PC-3 (cell line): ENCODE measurements at places on chromosomes 6 and 20. TPM values are rescaled to one million over a fixed set of nuclear protein-coding genes. Genes with fewer than 3 reads are reported as not detected.

DNA sequence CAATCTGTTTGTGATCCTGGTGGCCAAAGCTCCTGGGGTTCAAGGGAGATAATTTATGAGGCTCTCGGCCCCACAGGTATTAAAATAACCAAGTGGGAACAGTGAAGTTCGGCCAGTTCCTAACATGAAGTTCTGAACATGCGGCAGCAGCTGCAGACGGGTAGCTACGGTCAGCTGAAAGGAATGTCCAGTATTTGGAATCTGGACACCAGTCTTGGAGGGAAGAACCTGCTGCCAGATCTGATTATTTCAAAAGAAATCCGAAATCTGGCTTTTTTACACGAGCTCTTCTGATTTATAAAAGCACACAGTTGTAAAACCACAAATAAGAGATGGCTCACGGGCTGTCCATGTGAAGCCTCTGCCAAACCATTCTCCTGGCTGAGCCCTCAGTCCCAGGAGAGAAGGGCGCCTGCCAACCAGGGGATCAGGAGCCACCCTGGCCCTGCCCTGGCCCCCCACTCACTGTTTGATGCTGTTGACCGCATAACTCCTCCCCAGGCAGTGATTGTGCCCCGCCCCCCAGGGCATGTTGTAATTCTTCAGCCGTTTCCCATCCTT is 28.2 kb upstream of the KCNB1 start:
- H3K27me3 ChIP-seq, result peaks cover 85% of the 10 kb centered on the region
- H3K27ac ChIP-seq, result no peak overlapping the region
- H3K4me1 ChIP-seq, result peaks cover 6% of the 10 kb centered on the region; the same call in 1 of the 2 replicates
- no peak overlapping the region for H3K4me3 ChIP-seq

DNA sequence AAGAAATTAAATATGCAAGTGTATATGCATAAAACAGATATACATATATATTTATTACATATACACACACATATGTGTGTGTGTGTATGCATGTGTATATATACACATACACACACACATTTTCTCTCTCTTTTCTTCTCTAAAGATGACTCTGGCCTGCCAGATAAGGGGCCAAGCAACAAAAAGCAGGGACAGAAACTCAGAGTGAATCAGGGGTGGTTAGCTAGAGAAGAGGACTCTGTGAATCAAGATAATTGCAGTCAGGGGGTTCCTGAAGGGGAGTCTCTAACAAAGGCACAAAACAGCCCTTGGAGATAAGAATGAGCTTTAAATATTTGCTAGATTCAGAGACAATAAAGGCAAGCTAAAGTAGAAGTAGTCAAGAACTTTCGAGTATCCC is 650.5 kb downstream of the UTRN start:
- no peak overlapping the region for H3K4me3 ChIP-seq
- H3K27me3 ChIP-seq, result no peaks in the 10 kb centered on the region
- DNase-seq, result no peak
- no peaks in the 10 kb centered on the region for H3K36me3 ChIP-seq
- no peak overlapping the region for H3K27ac ChIP-seq
- no peaks in the 10 kb centered on the region for H3K4me1 ChIP-seq

DNA sequence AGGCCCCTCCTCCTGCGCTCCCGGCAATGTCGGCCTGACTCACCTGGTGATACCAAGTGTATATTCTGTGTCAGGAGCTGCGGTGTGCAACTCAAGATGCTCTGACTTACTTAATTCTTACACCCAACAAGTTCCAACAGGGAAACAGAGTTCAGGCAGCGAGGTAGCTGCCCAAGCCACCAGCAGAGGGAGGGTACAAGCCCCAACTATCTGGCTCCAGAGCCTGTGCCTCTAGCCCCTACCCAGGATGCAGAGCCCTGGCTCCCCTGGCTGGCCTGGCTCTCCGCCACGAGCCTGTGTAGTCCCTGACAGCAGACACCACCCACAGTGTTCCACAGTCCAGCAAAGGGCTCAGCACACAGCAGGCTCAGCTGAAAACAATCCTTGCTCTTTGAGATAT is 34.9 kb downstream of the C20orf203 start:
- H3K27ac ChIP-seq, result no peak overlapping the region
- DNase-seq, result no peak
- no peaks in the 10 kb centered on the region for H3K36me3 ChIP-seq
- H3K4me1 ChIP-seq, result no peaks in the 10 kb centered on the region

The TMEM217 gene
- 2.2 and 2.4 TPM in 2 replicates for total RNA-seq

The CNKSR3 gene
- 1.6 and 3.2 TPM in 2 replicates for total RNA-seq
